ENCODE measurements at places on chromosomes 11 and 22.

DNA sequence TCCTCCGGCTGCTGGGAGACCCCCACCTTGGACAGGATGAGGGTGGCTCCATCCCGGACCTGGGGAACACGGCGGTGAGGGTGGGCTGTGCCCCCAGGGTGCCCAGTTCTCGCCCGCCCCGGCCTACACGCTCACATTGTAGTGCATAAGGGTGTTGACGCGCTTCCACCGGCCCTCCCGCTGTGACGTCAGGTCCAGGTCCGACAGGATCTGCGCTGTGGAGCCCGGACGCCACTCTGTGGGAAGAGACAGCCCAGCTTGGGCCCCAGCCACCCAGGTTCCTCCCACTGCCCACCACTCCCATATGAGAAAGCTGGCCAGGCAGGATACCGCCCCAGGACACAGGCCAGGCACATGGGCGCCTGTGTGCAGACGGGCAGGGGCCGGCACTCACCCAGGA, 8.3 kb upstream of the MAPK11 start:
- no peaks in the 10 kb centered on the region for H3K27me3 ChIP-seq
- H3K4me1 ChIP-seq = no peaks in the 10 kb centered on the region
- no peak overlapping the region for H3K27ac ChIP-seq
- no peak overlapping the region for H3K4me3 ChIP-seq
- DNase-seq = no peak

- DNase-seq = no peak
- no peaks in the 10 kb centered on the region for H3K36me3 ChIP-seq
- H3K27me3 ChIP-seq = no peaks in the 10 kb centered on the region
- no peaks in the 10 kb centered on the region for H3K4me1 ChIP-seq
- no peak overlapping the region for H3K27ac ChIP-seq
These were observed 11.4 kb downstream of the SHANK3 start for GRCh38 chr22:50683994-50684371.

DNA sequence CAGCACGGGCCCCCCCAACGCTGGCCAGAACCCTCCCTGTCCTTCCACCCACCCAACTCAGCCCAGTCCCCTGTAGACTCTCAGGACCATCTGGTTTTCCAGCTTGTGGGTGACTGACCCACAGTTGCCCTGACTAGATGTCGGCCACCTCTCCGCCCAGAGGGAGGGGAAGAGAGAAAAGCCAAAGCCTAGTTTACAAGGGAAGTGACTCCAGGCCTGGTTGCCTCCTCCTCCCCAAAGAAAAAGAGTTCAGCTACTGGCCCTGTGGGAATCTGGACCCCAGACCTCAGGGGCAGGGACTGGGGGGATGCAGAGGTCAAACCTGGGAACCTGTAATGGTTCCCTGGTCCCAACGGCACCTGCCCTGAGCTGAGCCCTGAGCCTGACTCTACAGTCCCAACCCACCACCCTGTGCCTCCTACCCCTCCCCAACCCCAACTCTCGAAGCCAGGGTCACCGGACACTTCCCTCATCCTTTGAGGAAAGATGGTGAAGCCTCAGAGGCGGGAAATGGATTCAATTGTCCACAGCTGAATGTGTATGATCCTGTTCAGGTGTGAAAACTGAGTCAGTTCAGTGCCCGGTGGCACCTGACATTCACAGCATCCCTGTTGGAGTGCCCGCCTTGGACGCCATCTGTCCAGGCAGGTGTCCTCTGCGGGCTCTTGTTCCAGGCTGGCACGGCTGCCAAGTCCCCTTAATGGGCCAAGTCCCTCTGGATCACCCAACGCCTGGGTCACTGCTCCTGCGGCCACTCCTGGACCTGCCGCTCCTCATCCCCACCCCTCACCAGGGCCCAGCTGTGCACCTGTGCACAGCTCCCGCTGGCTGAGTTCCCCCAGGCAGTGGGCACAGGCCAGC, 21.0 kb upstream of the WNT7B start:
- H3K4me3 ChIP-seq = no peak overlapping the region
- DNase-seq = no peak
- no peaks in the 10 kb centered on the region for H3K27me3 ChIP-seq
- H3K27ac ChIP-seq = peak overlapping the region; percentile 62
- no peaks in the 10 kb centered on the region for H3K36me3 ChIP-seq

GRCh38 chr11:44199298-44199697, 103.8 kb downstream of the EXT2 start:
- no peak for DNase-seq
- peaks cover 31% of the 10 kb centered on the region for H3K36me3 ChIP-seq
- no peaks in the 10 kb centered on the region for H3K4me1 ChIP-seq
- H3K4me3 ChIP-seq = no peak overlapping the region

DNA sequence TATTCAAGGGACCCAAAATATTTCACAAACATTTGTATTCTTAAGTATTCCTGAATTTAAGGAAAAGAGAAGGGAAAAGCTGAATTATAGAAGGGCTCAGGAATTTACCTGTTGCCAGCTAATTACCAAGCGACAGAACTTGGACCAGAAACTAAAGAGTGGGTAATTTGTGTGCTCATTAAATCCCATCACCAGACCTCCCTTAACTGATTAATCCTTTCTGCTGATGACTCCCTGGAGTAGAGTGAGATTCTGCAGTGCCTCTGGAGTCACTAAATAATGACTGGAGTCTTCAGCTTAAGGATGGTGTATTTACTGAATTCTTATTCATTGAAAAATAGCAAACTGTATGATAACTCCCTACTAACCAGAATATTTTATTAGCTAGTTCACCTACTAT, 74.0 kb upstream of the RAB1B start:
- no peak overlapping the region for H3K4me3 ChIP-seq
- H3K27me3 ChIP-seq = no peaks in the 10 kb centered on the region
- no peak for DNase-seq
- H3K36me3 ChIP-seq = peaks cover 41% of the 10 kb centered on the region
- no peak overlapping the region for H3K27ac ChIP-seq

- no peak overlapping the region for H3K27ac ChIP-seq
- H3K4me1 ChIP-seq = no peaks in the 10 kb centered on the region
- peak; percentile 61 for DNase-seq
These were observed 20.3 kb downstream of the CLPB start for GRCh38 chr11:72413914-72414628.

- H3K4me1 ChIP-seq = peaks cover 15% of the 10 kb centered on the region
- DNase-seq = no peak
- no peak overlapping the region for H3K27ac ChIP-seq
- H3K4me3 ChIP-seq = no peak overlapping the region
- H3K27me3 ChIP-seq = no peaks in the 10 kb centered on the region
These were observed 37.5 kb downstream of the RBFOX2 start for GRCh38 chr22:35991168-35991567.
